ENCODE measurements at places on chromosomes 16 and 17.

GRCh38 chr17:55571095-55571494 lies 59.8 kb upstream of the SMIM36 start:
- no peak for DNase-seq

GRCh38 chr16:981695-982144 lies at the start of gene SOX8:
SOX8 (plus strand) TSS chr16:981770; CDS start chr16:981923, 153 bp downstream.
- no peak for DNase-seq

DNA sequence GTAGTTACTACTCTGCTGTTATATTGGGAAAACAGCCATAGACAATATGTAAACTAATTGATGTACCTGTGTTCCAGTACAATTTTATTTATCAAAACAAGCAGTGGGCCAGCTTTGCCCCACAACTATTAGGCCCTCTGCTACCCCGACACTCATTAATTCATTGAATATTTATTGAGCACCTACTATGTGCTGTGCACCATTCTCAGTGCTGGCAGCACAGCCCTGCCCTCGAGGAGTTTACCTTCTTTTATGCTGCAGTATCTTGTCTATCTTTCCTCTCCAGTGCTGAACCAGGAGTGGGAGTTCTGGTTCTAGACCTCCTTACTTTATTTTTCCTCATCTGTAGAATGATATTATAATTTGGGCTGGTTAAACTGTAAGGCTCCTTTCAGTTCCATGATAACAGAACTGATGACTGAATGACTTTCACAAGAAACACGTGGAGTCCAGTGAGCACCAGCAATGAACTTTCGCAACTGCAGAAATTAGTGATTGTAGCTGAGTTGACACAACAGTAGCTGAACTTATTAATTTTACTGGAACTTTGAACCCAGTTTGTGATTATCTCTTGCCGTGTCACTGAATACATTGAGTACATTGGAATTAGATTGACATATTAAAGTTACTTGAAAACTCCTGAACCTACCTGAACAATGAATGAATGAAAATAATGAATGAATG lies 2.4 kb downstream of the GOSR2 start:
- no peak for DNase-seq

DNA sequence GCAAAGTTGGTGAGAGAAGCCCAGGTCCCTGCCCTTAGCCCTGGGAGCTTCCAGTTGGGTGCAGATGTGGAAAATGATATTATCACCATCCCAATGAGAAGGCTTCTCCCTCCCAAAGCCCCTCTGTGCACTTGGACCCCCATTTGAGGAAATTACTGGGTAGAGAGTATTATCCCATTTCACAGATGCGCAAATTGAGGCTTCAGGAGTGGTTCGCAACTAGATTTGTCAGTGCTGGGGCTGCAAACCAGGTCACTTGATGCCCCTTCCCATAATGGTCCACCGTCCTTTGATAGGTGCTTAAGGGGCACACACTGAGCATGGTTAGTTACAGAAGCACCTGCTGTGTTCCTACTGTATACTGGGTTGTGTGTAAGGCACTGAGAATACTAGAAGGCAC lies 14.3 kb upstream of the FOXN1 start:
- DNase-seq = no peak

- no peak for DNase-seq
Measured at GRCh38 chr17:77208856-77209255, 68.1 kb downstream of the SEC14L1 start.

DNA sequence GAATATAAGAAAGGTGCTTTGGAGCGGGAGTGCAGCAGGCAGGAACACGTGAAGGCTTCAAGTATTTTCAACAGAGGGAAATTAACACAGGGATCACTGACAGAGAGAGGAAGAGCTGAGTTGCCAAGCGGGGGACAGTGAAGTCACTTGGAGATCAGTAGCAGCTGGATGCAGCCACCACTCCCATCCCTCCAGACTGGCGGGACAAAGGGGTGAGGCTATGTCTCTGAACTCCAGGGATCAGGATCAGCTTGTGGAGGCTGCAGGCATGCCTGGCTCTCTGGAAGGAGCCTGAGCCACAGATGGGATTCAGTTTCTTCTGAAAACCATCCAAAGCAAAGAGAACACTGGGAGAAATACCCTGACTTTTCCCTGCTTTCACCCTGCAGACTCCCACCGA lies 113.7 kb upstream of the IRX3 start:
- DNase-seq = no peak

GRCh38 chr17:5922476-5922875 lies 147.7 kb upstream of the WSCD1 start:
- no peak for DNase-seq
